ENCODE measurements at places on chromosomes 2 and 18. TPM values are rescaled to one million over a fixed set of nuclear protein-coding genes. Genes with fewer than 3 reads are reported as not detected.
A peak's percentile ranks its signal among the peaks of the same experiment; 100 is the strongest.

Gene STON1
- total RNA-seq: 35.0 TPM

Gene TMEM178A
- total RNA-seq: 11.9 TPM

Gene FAHD2A
- 43.3 TPM for total RNA-seq

Gene SH3RF3
- 2.5 TPM for total RNA-seq

Gene CAVIN2
- total RNA-seq: 0.80 TPM

Gene ZSWIM2
- total RNA-seq: not detected

Gene WDR12
- total RNA-seq: 54.4 TPM

Gene DUSP19
- total RNA-seq: 3.5 TPM

GRCh38 chr18:75215663-75216062 lies 5.1 kb downstream of the TSHZ1 start:
- no peaks in the 10 kb centered on the region for H3K36me3 ChIP-seq
- no peak for DNase-seq
- H3K4me1 ChIP-seq: peaks cover 77% of the 10 kb centered on the region
- H3K27ac ChIP-seq: peak overlapping the region; percentile 95
- H3K27me3 ChIP-seq: no peaks in the 10 kb centered on the region

DNA sequence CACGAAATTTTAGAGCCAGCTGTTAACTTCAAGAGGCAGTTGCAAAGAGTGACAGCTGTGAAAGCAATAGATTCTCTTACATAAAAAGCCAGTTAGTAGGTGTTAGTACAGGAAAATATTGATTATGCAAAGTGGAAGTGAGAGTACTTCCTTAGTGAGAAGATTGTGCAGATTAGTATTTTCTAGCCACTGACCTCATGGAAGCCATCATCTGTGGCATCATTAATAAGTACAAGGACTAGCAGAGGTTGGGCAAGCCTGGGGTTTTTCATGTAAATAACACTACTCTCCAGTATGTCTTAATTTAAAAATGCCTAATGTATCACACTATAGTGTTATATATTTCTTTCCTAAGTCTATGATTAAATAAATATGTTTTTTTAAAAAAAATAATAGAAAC lies 166.2 kb upstream of the DTNA start:
- H3K36me3 ChIP-seq: no peaks in the 10 kb centered on the region
- no peak overlapping the region for H3K27ac ChIP-seq
- peaks cover 5% of the 10 kb centered on the region for H3K4me1 ChIP-seq
- no peak for DNase-seq

- no peak overlapping the region for H3K4me3 ChIP-seq
- no peaks in the 10 kb centered on the region for H3K36me3 ChIP-seq
- H3K27me3 ChIP-seq: no peaks in the 10 kb centered on the region
- no peak for DNase-seq
- peaks cover 6% of the 10 kb centered on the region for H3K4me1 ChIP-seq
- no peak overlapping the region for H3K27ac ChIP-seq
Measured at GRCh38 chr2:72033636-72034035, 114.0 kb downstream of the CYP26B1 start.

GRCh38 chr2:133780997-133781513 lies 212.8 kb upstream of the NCKAP5 start:
- H3K4me1 ChIP-seq: no peaks in the 10 kb centered on the region
- H3K36me3 ChIP-seq: no peaks in the 10 kb centered on the region

GRCh38 chr2:18475884-18476283 lies 84.6 kb downstream of the RDH14 start:
- peaks cover 34% of the 10 kb centered on the region for H3K4me1 ChIP-seq
- no peak overlapping the region for H3K27ac ChIP-seq
- peaks cover 7% of the 10 kb centered on the region for H3K27me3 ChIP-seq
- no peak overlapping the region for H3K4me3 ChIP-seq
- no peak for DNase-seq

GRCh38 chr2:62196278-62196901 lies 475 bp downstream of the B3GNT2 start:
- no peaks in the 10 kb centered on the region for H3K36me3 ChIP-seq
- no peak for DNase-seq
- H3K27ac ChIP-seq: peak overlapping the region; percentile 89
- peak overlapping the region; percentile 86 for H3K4me3 ChIP-seq

DNA sequence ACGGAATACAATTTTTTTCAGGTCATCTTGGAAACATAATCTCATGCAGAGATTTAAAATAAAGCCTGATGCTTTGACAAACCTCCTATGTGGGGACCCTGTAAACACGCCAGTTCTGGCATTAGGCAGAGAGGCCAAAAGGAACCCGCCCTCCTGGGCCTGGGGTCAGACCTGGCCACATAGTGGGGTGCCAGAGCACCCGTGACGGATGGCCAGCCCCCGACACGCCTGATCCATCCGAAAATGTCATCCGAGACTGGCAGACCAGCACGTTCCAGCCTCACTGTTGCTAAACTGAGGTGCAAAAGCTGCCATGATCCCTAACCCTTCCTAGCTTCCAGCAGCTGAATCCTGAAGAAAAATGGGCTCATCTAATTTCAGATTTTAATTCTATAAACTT lies 222.6 kb upstream of the SALL3 start:
- H3K27me3 ChIP-seq: peaks cover 9% of the 10 kb centered on the region
- H3K4me3 ChIP-seq: no peak overlapping the region
- H3K36me3 ChIP-seq: no peaks in the 10 kb centered on the region
- H3K27ac ChIP-seq: no peak overlapping the region

DNA sequence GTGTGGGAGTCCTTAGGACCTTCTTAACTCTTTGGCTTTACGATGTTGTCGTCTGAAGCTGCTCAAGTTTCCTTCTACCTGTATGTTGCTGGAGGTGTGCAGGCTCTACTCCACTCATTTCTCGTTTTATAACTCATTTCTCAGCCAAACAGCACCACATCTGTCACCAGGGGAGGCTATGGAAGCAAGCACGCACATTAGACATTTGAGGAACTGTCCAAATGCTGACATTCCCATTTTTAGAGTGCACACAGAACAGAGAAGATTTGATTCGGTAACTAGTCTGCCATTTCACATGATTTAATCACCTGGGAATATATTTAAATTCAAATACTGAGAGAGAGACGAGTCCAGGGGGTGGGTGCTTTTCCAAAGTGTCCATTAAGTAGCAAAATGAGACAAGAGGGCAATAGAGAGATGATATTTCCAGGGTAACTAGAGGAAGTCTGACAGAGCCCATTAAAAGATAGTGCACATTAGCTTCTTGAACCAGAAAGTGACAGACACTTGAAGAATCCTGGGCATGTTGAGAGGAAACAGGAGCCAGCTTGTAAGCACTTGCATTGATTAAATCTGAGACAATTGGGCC lies 793.3 kb downstream of the TDRD15 start:
- no peak for DNase-seq
- H3K4me1 ChIP-seq: no peaks in the 10 kb centered on the region
- H3K27ac ChIP-seq: no peak overlapping the region
- no peaks in the 10 kb centered on the region for H3K36me3 ChIP-seq
- no peak overlapping the region for H3K4me3 ChIP-seq
- no peaks in the 10 kb centered on the region for H3K27me3 ChIP-seq

- no peak for DNase-seq
- peak overlapping the region; percentile 94 for H3K27ac ChIP-seq
- H3K4me1 ChIP-seq: peaks cover 72% of the 10 kb centered on the region
- no peaks in the 10 kb centered on the region for H3K27me3 ChIP-seq
- no peaks in the 10 kb centered on the region for H3K36me3 ChIP-seq
Measured at GRCh38 chr2:128489526-128490273, 171.0 kb upstream of the HS6ST1 start.

GRCh38 chr2:60317844-60318243 lies 235.6 kb downstream of the BCL11A start:
- H3K4me1 ChIP-seq: peaks cover 16% of the 10 kb centered on the region
- H3K27me3 ChIP-seq: peaks cover 2% of the 10 kb centered on the region
- H3K4me3 ChIP-seq: no peak overlapping the region
- no peak overlapping the region for H3K27ac ChIP-seq
- H3K36me3 ChIP-seq: no peaks in the 10 kb centered on the region
- DNase-seq: no peak

- H3K4me1 ChIP-seq: peaks cover 16% of the 10 kb centered on the region
Measured at GRCh38 chr2:238064376-238064775, 3.6 kb downstream of the SCLY start.

DNA sequence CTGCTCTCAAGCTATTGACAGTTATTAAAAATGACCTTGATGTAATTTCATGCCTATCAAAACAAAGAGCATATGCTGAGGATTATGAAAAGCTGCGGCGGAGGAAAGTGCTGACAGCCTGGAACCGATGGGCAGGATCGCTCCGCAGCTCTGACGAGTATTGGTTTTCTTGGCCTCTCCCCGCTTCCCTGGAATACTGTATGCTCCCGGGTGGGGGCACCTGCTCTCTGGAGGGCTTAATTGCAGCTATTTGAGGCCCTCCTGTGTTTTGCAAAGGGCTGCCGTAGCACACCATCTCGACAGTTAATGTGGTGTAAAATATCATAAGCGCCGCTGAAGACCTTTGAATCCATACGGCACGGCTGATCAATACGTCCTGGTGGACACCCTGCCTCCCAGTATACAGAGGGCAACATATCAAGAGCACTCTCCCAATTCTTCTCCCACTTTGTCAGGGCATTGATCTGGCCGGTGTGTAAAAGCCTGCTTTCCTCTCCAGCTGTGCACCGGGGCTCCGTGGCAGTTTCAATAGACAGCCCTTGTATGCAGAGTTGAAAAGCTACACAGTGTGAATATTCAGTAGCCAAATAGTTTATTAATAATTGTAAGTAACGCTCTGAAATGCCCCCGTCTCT lies 662.4 kb downstream of the GALR1 start:
- H3K36me3 ChIP-seq: no peaks in the 10 kb centered on the region
- H3K27ac ChIP-seq: no peak overlapping the region
- no peak overlapping the region for H3K4me3 ChIP-seq
- H3K27me3 ChIP-seq: peaks cover 49% of the 10 kb centered on the region
- H3K4me1 ChIP-seq: no peaks in the 10 kb centered on the region

- H3K36me3 ChIP-seq: peaks cover 15% of the 10 kb centered on the region
- H3K27me3 ChIP-seq: no peaks in the 10 kb centered on the region
- DNase-seq: no peak
- H3K27ac ChIP-seq: peak overlapping the region; percentile 86
- H3K4me1 ChIP-seq: peaks cover 38% of the 10 kb centered on the region
Measured at GRCh38 chr2:32825291-32825712, 121.5 kb upstream of the LTBP1 start.

GRCh38 chr2:151815821-151816489 lies 12.3 kb downstream of the ARL5A start:
- H3K36me3 ChIP-seq: peaks cover 29% of the 10 kb centered on the region
- H3K27ac ChIP-seq: no peak overlapping the region
- no peaks in the 10 kb centered on the region for H3K27me3 ChIP-seq
- no peaks in the 10 kb centered on the region for H3K4me1 ChIP-seq

DNA sequence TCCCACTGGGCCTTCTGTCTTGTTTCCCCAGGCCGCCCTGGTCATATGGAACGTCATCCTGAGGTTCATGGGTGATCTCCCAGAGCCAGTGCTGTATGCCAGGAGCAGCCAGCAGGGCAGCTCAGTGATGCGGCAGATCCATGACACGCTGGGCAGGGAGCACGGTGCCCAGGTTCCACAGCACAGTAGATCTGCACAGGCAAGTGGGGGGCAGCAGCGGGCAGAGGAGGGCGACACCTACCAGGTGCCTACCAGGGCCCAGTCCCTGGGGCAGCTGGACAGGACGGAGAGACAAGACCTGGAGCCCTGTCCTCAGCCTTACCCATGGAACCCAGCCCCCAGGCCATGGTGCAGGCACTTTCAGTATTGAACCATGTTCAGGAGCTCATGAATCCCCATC lies 36.1 kb upstream of the GPR17 start:
- no peak overlapping the region for H3K27ac ChIP-seq
- no peak overlapping the region for H3K4me3 ChIP-seq
- DNase-seq: no peak
- no peaks in the 10 kb centered on the region for H3K36me3 ChIP-seq
- H3K4me1 ChIP-seq: no peaks in the 10 kb centered on the region

- H3K36me3 ChIP-seq: no peaks in the 10 kb centered on the region
- DNase-seq: no peak
- no peak overlapping the region for H3K4me3 ChIP-seq
Measured at GRCh38 chr2:226669905-226670304, 129.7 kb downstream of the IRS1 start.

- no peaks in the 10 kb centered on the region for H3K27me3 ChIP-seq
- H3K36me3 ChIP-seq: peaks cover 25% of the 10 kb centered on the region
- no peaks in the 10 kb centered on the region for H3K4me1 ChIP-seq
- DNase-seq: no peak
- no peak overlapping the region for H3K27ac ChIP-seq
Measured at GRCh38 chr2:168076731-168077130, 170.7 kb downstream of the STK39 start.

GRCh38 chr18:5982332-5982731 lies 87.0 kb upstream of the TMEM200C start:
- no peaks in the 10 kb centered on the region for H3K36me3 ChIP-seq
- peaks cover 37% of the 10 kb centered on the region for H3K4me1 ChIP-seq
- H3K27me3 ChIP-seq: no peaks in the 10 kb centered on the region
- no peak overlapping the region for H3K27ac ChIP-seq
- H3K4me3 ChIP-seq: no peak overlapping the region

- no peak overlapping the region for H3K27ac ChIP-seq
- H3K4me3 ChIP-seq: no peak overlapping the region
- DNase-seq: no peak
Measured at GRCh38 chr2:120310136-120310535, 35.8 kb upstream of the INHBB start.

- H3K4me1 ChIP-seq: peaks cover 2% of the 10 kb centered on the region
- H3K27ac ChIP-seq: no peak overlapping the region
- no peak for DNase-seq
- no peak overlapping the region for H3K4me3 ChIP-seq
- H3K36me3 ChIP-seq: no peaks in the 10 kb centered on the region
Measured at GRCh38 chr18:79868168-79868784, 70.5 kb downstream of the KCNG2 start.
